H4 (cell line): ENCODE measurements at places on chromosomes 4 and X.

GRCh38 chr4:6551660-6552059 is 23.3 kb upstream of the MAN2B2 start:
- DNase-seq: no peak

DNA sequence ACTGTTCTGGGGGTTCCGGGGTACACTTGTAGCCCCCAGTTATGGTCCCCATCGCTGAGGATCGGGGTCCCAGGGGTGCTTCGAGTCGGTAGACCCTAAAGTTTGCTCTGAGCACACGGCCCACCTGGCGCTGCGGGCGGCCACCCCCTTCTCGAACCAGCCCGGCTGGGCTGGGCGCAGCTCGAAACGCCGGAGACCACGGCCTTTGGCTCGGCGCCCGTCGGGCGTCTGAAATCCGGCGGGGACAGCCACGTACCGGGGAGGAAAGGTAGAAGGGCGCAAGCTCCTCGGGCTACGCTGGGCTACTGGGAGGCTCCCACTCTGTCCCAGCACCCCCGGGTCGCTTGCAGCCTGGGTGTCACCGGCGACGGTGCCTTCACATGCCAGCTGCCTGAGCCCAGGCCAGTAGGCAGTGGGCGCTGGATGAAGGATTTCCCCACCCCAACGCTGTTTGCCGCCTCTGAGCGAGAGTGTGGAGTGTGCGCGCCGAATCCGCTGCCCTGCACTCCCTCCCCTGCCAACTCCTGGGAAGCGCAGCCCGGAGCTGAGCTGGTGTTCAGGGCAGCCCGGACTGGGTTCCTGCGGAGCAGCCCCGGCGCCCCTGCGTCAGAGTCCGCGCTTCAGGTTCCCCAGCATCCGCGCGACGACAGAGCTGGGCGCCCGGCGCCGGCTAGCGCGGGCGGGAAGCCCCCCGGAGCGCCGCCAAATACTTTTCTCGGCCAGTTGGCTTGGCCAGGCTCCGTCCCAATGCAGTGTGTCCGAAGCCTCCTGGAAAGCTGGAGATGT is 637 bp downstream of the MAMLD1 start:
- peak; percentile 24 for DNase-seq

DNA sequence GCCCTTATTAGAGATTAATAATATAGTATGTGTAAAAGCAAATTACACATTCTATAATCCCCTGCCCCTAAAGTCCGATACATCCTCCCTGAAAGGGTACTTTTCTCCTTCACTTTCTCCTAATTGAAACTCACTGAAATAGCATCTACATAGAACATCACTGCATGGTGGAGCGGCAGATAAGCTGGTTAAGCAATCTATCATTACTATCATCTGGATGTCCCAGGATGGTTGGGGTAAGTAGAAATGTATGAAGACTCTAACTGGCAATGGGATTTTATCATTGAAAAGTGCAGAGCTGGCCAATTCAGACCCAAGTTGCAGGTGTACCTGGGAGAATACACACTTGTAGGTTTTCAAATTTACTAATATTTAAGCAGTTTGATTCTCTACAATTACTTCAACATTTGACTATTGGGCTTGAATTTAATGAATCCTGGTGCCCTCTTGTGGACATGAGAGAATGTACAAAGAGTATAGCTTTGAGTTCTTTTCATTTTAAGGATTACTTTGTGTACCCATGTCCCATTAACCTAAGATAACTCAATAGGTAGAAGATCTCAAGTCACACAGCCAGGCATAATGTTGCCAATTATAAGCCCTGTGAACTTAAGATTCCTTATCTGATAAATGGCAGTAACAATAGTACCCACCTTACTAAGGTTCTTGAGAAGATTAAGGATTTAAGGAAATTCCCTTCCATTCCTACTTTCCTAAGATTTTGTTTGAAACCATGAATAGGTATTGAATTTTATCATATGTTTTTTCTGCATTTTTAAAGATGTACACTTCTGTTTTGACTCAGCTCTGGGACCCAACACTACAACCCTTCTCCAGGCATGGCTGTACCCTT is 69.8 kb downstream of the SHROOM3 start:
- DNase-seq: peak; percentile 42

- no peak for DNase-seq
Measured at GRCh38 chr4:134787315-134787714, 585.7 kb upstream of the PABPC4L start.

GRCh38 chrX:36087366-36087765 is 167.8 kb downstream of the CFAP47 start:
- DNase-seq: no peak

- DNase-seq: no peak
Measured at GRCh38 chr4:38668203-38668971, 4.4 kb downstream of the KLF3 start.

DNA sequence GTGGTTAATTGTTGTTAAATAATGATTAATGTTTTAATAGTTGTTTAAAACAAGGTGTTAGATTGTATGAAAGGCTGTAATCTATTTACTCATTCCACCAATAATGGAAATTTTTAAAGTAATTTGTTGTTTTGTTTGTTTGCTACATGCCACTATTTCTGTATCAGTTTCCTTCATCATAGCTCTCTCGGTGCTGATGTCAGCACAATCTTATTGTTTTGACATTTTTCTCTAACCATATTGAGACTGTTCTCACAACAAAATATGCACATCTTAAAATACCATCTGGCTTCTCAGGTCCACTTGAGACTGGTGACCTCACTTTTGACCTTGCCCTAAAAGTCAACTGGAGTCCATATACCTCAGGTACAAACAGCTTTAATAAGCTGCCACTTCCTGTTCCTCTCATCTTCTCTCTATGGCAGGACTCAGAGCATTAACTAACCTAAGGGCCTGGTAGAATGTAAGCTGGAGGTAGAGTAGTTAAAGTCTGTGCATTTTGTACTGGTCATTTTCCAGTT is 1.0 kb upstream of the GUCY1B1 start:
- DNase-seq: no peak

- DNase-seq: peak; percentile 8
Measured at GRCh38 chrX:10233173-10233572, 76.4 kb downstream of the CLCN4 start.

DNA sequence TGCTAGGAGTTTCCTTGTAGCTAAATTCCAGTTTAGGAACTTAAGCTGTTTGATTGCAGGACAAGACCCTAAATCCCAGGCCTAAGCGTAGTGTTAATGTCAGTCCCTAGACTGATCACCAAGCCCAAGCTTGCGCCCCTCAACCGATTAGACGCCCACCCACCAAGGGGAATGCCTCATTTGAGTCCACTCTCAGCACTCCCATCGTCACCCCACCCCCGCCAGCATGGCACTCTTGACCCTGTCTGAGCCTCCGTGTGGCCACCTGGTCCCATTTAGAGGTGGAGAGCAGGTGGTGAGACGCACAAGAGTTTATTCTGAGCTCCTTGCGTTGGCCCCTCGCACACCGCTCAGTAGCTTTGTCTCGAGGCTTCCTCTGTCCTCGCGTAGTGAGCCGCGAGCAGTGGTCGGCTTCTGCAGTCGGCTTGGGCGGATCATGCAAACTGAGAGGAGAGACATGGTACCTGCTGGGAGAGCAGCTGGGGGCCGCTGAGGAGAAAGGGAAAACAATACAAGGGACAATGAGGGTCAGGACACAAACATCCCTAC is 48.5 kb upstream of the ZNF157 start:
- DNase-seq: no peak

DNA sequence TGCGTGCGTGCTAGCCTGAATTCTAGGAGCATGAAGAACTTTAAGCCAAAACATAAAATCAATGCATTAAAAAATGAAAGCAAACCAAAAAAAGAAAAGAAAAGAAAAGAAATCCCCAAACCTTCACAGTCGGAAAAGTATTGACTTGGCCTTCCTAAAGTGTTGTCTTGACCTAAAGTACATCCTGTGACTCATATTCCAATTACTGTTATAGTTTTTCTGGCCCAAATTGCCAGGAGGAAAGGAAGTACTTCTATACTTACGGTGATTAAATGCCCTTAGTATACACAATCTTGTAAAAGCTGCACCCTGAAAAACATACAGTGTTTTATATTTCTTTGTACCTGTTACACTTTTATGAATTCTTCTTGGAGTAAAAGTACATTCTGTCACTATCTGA is 512.8 kb downstream of the ANKRD50 start:
- peak; percentile 62 for DNase-seq

DNA sequence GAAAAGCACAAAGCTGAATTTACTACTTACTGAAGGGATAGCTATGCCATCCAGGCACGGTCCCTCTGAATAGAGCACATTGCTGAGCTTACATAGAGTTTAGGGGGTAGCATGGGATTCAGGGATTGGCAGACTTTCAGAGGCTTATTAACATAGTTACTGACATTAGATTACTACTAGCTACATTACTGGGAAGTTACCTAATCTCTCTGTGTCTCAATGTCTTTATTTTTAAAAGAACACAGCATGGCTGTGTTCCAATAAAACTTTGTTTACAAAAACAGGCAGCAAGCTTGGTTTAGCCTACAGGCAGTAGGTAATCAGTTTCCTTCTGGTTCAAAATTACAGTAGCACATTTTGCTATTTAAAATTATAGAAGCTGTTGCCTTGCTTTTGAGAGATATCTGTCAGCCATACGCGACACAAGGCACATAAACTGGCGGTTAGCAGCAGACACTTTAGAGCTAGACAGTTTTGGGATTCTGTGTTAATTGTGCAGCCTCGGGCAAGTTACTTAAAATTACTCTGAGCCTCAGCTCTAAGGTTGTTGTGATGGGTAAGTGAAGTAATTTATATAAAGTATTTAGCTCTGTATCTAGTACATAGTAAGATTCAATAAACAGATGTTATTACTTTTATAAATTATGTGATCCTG is 6.9 kb downstream of the KLHL8 start:
- peak; percentile 38 for DNase-seq

DNA sequence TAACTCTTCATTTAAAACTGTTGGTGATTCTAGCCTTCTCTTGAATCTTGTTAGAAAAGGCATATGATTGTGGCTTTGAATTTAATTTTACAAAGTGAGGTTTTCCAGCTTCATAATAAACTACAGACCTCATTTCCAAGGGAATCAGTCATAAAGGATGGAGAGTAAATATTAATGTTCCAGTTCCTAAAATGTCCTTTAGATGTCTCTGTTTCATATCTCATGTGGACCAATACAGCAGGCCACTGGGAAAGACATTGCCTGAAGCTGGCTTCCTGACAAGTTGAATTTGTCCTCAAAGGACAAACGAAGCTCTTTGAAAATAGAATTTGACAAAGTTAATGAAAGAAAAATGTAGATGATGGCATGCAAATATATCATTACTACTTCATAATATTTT is 125.4 kb downstream of the ZNF330 start:
- DNase-seq: peak; percentile 59

- no peak for DNase-seq
Measured at GRCh38 chr4:174707051-174707676, 121.9 kb downstream of the GLRA3 start.

- DNase-seq: peak; percentile 77
Measured at GRCh38 chr4:155854582-155855226, 11.4 kb downstream of the ASIC5 start.

DNA sequence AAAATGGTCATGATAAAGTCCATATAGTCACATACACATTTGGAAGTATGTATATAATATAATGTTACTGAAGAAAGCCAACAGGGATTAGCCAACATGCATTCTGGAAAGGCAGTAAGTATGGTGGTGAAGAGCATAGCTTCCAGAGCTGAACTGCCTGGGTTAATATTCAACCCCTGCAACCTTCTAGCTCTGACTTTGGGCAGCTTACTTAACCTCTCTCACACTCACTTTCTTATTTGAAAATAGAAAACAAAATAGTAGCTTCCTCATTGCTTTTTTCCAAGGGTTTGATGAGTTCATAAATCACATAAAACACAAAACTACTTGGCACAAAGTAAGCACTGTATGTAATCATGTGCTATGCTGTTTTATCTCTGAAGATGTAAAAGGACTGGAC is 216.4 kb downstream of the CHIC2 start:
- DNase-seq: no peak

GRCh38 chr4:163679189-163679588 is 184.7 kb downstream of the TMA16 start:
- peak; percentile 25 for DNase-seq

GRCh38 chrX:16113978-16114565 is 9.3 kb upstream of the GRPR start:
- no peak for DNase-seq

DNA sequence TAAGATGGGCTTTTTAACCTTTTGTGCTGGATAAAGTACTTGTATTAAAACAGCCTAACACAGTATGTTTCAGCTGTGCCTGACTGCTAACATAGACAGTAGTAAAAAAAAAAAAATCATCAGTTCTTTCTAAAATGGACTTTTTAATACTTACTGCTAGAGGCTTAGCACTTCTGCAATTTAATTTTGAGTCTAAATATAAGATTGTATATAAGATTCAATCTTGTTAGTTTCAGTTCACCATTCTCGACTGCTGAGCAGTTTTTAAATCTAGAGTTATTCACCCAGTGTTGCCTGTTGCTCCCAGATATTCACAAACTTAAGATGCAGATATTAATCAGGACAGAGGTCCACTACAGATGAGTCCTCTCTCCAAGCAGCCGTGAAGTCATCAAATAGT is 6.8 kb downstream of the PLA2G12A start:
- no peak for DNase-seq

DNA sequence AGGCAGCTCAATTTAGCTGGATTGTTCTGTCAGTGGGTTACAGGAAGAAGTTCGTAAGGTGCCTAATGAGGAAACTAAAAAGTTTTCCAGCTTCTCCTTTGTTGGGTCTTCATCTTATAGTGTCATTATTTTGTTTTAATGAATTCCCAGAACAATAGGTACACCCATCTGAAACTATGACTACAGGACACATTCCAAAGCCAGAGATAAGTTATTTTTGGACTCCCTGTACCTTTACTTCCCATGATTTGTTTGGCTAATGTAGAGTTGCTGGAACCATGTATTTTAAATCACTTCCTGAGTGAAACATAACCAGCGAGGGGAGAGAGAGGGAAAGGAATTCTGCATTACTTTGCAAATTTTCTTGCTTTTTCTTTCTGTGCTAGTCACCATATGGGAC is 114.0 kb downstream of the CLCN5 start:
- no peak for DNase-seq

- DNase-seq: no peak
Measured at GRCh38 chr4:6560416-6561172, 14.4 kb upstream of the MAN2B2 start.

DNA sequence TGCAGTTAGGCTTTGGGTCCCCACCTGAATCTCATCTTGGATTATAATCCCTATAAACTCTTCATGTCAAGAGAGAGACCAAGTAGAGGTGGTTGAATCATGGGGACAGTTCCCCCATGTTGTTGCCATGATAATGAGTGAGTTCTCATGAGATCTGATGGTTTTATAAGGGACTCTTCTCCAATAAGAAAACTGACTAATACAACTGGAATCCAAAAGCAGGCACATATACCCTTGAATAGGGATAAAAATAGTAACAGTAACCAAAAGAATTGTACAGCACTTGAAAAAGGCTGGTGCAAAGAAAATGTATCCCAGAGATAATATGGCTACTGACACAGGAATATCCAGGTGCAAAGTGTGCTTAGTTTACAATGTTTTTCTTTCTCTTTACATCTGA is 351.5 kb upstream of the MAD2L1 start:
- DNase-seq: no peak
